Lung microvascular endothelial cell (primary cell): ENCODE measurements at places on chromosomes 3 and 15.

DNA sequence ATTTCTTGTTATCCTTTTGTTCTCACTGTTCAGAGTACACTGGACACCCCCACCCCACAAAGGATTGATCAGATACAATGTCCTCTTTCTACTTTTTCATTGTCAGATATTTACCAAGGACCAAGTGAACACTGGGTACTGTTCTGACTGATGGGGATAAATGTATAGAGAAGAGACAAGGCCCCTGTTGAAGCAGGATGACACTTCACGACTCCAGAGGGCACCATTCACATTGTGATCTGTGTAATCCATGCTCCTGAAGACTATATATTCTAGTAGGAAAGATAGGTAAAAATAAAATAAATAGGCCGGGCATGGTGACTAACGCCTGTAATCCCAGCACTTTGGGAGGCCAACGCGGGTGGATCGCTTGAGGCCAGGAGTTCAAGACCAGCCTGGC lies 7.2 kb upstream of the CRYGS start:
- DNase-seq = no peak

DNA sequence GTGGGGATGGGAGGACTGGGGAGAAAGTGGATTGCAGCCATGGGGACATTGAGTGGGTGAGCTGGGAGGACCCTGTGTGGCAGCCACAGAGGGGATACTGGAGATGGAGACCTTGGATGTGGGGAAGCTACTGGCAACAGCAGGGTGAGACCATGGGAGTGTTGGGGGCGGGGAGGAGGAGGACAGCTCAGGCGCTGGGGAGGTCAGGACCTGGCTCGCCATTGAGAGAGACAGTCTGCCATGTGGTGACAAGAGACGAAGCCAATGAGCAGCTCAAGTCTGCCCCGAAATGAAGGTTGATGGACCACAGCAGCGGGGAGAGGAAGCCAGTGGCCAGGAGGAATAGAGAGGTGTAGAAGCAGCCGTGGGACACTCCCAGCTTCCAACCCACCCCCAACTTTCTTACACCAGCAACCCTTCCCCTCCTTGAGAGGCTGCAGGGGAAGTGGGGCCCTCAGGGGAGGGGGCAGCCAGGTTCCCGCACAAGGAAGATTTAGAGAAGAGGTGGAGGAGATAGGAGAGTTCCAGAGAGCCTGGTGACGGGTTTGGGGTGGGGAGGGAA lies 118.1 kb downstream of the ASB7 start:
- no peak for DNase-seq

GRCh38 chr3:175118382-175118941 lies 259.3 kb downstream of the NAALADL2 start:
- DNase-seq = no peak

DNA sequence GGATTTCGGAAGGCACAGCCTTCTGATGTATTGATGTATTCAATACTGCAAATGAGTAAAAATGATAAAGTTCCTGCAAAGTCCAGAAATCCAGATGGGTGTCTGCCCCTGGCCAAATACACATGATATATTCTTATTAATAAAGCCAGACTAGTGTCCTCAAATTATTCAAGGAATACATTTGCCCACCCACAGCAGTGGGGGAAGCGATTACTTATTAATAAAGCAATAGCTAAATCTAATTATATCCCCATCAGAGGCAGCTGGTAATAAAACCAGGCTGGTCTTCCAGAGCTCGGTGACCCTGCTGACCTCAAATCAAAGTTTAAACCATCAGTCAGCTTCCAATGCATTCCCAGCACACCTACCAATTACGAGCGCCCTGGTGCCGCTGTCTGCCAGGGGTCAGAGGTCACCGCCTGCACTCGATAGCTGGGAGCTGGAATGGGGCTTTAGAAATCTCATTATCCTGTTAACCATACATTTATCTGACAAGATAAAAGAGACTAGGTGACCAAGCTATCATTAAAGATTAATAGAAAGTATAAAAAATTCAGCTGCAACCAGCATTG lies 330.3 kb downstream of the UACA start:
- no peak for DNase-seq

GRCh38 chr3:188067932-188068331 lies 86.0 kb upstream of the LPP start:
- peak; percentile 5 for DNase-seq

- no peak for DNase-seq
These were observed 79.5 kb upstream of the KLHL25 start for GRCh38 chr15:85874236-85874635.

DNA sequence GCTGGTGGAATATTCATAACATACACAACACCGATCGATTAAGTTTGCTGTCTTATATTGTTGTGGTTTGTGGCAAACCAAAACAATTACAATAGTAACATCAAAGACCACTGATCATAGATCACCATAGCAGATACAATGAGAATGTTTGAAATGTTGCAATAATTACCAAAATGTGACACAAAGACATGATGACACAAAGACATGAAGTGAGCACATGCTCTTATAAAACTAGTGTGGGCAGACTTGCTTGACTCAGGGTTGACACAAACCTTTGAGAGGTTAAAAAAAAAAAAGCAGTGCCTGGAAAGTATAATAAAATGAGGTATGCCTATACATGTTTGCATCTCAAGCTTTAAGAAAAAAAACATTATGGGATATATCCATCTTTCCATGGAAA lies 130.3 kb downstream of the NR1I2 start:
- no peak for DNase-seq

DNA sequence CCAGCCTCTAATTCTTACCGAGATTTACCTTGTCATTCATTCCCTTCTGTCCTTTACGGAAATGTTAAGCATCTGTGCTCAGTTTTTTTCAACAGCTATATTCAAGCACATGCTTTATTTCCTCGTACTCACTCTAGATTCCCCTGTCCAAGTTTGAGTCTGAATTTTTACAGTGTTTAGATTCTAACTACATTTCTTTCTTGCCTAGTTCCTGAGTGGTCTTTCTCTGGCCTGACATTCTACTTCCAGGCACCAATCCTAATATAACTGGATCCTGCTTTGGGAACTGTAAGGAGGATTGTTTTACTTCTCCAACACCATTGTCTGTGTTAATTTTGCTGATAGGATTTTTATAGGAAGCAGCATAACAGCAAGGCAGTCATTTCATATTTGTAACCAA lies 222.4 kb downstream of the RBMS3 start:
- no peak for DNase-seq

- no peak for DNase-seq
These were observed 64.7 kb upstream of the XCR1 start for GRCh38 chr3:46091741-46092701.

GRCh38 chr3:9581742-9582141 lies 28.1 kb upstream of the LHFPL4 start:
- no peak for DNase-seq

GRCh38 chr3:142209655-142210054 lies 15.7 kb downstream of the GK5 start:
- DNase-seq = peak; percentile 85

GRCh38 chr15:39434163-39434562 lies 146.7 kb upstream of the THBS1 start:
- no peak for DNase-seq

GRCh38 chr15:89575656-89576416 lies 567 bp downstream of the TICRR start:
- peak; percentile 25 for DNase-seq

GRCh38 chr3:129548104-129548965 lies 5.4 kb downstream of the H1-8 start:
- no peak for DNase-seq

- no peak for DNase-seq
These were observed 1075.1 kb downstream of the AGBL1 start for GRCh38 chr15:87154761-87155160.

DNA sequence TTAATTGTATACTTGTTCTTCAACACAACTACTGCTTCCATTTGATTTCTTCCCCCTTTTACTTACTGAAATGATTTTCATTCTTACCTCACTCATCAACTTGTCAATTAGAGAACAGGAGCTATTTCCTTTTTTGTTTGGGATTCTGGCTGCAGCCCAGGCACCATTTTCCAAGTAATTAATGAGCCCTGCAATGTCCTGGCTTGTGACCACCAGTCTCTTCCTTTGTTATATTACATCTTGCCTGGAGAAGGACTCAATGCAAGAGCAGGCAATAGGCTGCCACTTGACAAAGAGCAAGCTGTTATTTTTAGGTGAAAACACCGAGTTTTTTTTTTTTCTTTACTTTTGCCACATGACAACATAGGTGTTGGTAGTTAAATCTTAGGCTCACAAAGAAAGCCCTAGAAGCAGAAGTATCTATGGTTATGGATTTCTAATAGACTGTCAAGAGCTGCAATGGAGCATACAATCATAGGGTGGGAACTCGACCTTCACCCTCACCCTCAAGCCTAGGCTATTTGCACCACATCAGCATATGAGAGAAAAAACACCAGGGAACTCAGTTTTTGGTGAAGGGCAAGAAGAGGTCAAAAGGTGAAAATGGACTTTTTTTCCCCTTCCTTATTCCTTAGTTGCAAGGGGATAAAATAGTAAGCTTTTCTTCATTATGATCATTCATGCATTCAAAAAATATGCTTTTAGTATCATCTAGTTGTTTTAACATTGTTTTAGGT lies 114.9 kb downstream of the TNIK start:
- no peak for DNase-seq

GRCh38 chr15:99387421-99388168 lies 136.3 kb downstream of the LRRC28 start:
- no peak for DNase-seq

GRCh38 chr15:38707802-38708671 lies 143.4 kb upstream of the RASGRP1 start:
- peak; percentile 89 for DNase-seq

DNA sequence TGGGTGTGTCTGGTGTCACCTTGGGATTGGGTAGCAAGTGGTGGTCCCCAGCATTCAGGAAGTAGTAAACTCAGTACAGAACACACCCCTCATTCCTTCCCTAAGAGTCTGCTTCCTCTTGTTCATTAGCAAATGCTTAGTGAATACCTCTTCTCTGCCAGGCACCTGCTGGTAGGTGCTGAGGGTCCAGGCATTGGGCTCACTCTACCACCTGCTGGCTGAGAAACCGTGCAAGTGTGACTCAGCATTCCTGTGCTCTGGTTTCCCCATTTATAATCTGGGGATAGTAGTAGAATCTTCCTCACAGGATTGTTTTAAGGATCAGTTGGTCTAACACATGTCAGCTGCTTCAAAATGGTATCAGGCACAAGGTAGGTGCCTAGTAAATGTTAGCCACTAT lies 4.8 kb downstream of the SHF start:
- no peak for DNase-seq

DNA sequence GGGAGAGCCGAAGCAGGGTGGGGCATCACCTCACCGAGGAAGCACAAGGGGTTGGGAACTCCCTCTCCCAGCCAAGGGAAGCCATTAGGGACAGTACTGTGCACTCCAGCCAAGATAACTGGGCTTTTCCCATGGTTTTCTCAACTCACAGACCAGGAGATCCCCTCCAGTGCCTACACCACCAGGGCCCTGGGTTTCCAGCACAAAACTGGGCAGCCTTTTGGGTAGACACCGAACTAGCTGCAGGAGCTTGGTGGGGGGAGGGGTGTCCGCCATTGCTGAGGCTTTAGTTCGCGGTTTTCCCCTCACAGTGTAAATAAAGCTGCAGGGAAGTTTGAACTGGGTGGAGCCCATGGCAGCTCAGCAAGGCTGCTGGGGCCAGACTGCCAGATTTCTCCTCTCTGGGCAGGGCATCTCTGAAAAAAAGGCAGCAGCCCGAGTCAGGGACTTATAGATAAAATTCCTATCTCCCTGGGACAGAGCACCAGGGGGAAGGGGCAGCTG lies 129.6 kb upstream of the LMCD1 start:
- no peak for DNase-seq

GRCh38 chr3:98977520-98977919 lies 76.0 kb upstream of the DCBLD2 start:
- peak; percentile 97 for DNase-seq

DNA sequence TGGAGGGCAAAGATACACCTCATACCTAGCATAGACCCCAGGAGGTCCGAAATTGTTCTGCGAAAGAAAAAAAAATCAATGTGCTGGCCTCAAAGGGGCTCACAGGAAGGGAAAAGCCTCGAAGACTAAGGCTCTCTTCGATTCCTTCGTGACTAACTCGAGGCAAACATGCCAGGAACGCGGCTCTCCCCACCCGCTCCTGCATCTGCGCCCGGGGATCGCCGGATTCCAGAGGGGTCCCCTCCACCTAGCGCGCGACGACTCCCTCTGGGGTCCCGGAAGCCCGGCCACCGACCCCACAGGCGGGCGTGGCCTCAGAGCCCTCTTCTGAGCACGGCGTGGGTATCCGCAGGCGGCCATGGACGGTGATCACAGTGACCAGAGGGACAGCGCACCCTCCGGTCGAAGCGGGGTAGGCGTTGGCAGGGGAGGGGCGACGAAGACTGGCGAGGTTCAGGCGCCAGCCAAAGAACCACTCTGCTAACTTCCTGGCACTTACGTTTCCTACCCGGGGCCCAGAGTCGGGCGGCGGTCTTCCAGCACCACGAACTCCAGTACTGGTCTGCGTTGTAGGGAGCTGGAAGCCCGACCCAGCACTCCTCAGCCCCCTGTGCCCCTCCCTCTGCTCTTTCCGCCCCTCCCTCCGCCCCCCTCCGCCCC lies 515 bp upstream of the EIF3J start:
- DNase-seq = no peak

DNA sequence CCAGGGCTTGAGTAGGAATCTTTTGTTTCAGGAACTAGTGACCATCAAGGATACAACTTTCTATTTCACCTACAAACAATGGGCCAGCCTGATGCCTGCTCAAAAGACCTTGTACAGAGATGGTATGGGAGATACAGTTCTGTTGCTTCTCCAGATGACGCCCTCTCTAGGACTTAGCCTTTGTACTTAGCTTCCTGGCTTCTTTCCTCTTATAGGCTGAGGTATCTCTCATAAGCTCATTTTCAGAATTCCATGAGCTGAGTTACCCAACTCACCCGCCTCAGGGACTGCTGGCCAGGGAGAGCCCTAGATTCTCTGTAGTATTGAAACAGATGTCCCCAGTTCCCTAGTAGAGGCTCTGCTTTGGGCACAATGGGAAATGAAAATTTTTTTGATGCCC lies 8.6 kb upstream of the ZNF620 start:
- no peak for DNase-seq

GRCh38 chr3:124091716-124092115 lies 99.8 kb upstream of the ROPN1 start:
- no peak for DNase-seq

DNA sequence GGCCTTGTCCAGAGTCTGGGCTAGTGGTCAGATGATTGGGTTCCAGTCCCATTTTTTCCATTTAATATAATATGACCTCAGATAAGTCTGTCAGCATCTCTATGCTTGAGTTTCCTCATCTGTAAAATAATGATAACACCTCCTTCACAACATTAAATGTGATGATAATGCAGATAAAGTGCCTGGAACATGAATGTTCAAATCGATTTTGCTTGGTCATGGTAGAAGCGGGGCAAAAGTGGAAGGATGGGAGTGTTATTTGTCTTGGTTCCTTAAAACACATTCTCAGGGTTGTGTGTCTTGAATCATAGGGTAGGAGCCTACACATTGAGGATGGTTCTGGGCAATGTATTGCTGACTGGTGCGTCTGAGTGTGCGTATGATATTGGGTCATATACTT lies 16.9 kb downstream of the ARIH2 start:
- DNase-seq = no peak

GRCh38 chr3:180072786-180073185 lies 36.0 kb upstream of the PEX5L start:
- DNase-seq = no peak
